ENCODE measurements at places on chromosomes 2 and 18.

DNA sequence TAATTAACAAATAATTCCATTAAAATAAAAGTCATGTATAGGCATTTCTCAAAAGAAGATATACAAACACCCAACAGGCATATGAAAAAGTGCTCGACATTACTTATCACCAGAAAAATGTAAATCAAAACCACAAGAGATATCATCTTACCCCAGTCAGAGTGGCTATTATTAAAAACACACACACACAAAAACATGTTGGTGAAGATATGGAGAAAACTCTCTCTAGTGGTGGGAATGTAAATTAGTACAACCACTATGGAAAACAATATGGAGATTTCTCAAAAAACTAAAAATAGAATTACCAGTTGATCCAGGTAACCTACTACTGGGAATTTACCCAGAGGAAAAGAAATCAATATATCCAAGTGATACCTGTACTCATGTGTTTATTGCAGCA, 966.3 kb upstream of the POU3F3 start:
- DNase-seq: no peak

GRCh38 chr18:34972765-34973414, 68.3 kb upstream of the MAPRE2 start:
- DNase-seq: no peak

DNA sequence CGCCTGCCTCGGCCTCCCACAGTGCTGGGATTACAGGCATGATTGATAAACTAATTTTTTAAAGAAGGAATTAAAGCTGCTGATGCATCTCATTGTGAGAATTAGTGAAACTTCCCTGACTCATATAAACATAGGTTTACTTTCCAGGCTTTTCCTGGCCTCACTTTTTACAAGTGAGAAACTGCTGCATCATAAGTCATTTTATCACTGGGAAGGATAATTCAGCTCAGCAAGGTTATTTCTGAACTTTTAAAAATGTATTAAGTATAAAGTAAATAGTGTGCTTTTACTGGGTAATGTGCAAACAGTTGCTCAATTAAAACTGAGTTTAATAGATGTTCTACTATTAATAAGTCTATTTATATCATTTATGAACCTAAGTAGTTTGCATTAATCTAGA, 1130.3 kb upstream of the CDH2 start:
- DNase-seq: no peak

DNA sequence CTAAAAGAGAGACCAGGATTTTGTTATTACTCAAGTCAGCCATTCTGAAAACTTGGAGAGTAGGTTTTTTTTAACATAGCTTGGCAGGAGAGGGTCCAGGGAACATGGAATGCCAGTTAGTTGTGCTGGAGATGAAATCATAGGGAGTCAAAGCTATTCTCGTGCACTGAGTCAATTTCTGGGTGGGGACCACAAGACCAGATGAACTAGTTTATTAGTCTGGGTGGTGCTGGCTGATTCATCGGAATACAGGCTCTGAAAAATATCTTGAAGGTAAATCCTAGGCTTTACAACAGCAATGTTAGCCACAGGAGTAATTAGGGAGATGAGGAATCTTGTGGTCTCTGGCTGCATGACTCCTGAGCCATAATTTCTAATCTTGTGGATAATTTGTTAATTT, 921.4 kb downstream of the TRIB2 start:
- DNase-seq: no peak

DNA sequence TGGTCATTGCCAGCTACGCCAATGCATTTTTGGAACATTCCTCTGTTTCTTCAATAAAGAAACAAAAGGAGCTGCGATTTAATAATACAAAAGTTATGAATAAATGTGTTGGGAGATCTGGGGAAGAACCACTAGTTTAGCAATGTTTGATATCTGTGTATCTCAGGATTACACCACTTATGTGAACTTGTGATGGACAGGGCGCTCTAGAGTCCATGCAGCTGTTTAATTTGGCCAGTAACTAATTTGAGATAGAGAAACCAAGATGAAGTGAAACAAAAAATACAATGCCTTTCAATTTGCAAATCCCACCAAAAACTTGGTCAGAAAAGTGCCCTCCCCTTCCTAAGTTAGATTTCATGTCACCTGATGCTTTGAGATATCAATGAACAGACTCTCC, 6.8 kb upstream of the DCDC2C start:
- DNase-seq: no peak

DNA sequence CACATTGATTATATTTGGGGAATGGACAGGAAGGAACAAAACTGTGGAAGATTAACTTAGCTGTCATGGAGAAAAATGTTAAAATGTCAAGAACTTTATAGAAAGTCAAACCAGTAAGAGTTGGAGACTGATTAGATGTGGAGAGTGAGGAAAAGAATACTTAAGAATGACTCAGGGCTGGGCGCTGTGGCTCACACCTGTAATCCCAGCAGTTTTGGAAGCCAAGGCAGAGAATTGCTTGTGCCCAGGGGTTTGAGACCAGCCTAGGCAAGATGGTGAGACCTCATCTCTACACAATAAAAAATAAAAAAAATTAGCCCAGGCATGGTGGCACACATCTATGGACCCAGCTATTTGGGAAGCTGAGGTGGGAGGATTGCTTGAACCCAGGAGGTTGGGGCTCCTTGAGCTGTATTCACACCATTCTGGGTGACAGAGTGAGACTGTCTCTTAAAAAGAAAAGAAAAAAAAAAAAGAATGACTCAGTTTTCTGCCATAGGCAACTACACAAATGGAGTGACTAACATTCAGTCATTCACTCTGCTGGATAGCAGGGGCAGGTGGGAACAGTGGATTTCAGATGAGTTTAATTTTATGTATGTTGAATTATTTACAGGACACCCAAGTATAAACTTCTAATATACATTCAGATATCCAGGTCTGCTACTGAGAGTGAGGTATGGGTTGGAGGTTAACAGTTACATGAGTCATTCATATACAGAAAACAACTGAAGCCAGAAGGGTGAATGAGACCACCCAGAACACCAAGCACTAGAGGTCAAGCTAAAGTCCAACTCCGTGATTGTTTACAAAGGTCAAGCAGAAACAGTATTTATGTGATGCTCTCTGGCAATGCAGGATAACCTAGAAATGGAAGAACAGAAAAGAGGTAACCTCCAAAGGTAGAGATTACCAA, 33.9 kb downstream of the ORC2 start:
- no peak for DNase-seq

GRCh38 chr2:209305026-209305425, 118.8 kb upstream of the MAP2 start:
- DNase-seq: no peak

- DNase-seq: no peak
Measured at GRCh38 chr2:66228128-66228547, 206.8 kb upstream of the MEIS1 start.

- DNase-seq: no peak
Measured at GRCh38 chr18:26119246-26119645, 14.4 kb upstream of the PSMA8 start.

DNA sequence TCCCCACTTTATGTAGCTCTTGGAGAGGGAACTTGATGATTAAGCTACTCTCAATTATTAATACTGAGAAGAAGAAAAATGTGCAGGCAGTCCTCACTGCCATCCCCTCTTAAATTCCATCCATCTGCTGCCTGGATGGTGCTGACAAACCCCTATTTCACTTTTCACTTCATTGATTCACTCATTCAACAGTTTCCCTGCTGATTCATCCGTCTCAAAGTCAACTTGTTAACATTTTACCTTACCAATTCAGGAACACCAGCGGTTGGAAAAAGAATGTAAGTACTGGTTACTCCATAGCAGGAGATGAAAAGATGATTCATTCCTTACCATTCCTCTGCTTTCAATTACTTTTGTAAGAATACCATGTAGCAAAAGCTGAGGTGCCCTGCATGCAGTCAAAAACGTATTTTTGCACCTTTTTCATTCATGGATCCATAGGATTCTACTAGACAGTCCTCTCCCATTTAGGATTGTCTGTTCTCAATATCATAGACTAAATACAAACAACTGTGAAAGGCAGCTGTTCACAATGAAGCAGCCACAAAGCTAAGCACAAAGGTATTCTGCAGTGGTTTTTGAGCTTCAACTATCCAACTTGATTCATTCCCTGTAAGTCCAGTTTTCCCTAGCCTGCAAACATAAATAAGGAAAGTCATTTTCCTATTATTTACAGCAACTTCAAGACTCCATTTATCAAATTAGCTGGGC, 262.0 kb downstream of the MREG start:
- no peak for DNase-seq

- no peak for DNase-seq
Measured at GRCh38 chr2:143132355-143132754, 3.1 kb downstream of the ARHGAP15 start.

GRCh38 chr2:119352357-119352756, 14.3 kb downstream of the C2orf76 start:
- DNase-seq: no peak

DNA sequence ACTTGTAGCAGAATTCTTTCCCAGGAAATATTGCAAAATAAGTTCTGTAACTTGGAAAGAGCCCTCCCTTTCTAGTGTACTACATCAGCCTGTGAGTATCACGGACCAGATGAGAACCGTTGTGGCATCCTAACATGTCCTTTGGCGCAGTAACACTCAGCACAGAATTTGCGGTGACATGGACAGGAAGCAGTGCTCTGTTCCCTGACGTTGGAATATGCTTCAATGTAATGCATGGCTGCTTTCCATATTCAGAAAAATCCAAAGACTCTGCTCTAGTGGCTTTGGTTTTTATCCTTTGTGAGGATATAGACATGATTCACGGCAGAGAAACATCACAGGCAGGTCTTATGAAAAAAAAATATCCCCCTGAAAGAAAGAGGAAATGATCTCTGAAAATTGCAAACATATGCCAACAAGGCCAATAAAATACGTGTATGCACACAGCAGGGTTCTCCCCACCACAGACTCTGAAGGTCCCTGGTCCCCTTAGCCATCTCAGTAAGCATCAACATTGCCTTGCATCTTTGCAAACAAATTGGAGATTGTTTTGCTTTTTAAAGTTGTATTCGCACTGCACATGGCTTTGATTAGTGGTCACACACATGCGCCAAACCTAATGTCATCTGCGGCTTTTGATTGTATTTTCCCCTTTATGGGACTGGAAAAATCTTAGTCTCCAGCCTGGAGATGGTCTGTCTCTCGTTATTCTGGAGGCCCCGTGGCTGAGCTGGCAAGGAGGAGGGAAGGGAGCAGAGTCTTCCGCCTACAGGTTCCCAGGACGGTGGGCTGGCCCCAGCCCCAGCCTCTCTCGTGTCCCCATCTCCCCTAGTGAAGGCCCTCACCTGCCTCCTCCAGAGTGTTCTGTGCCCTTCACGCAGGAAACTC, 122.9 kb downstream of the COPS8 start:
- DNase-seq: no peak

DNA sequence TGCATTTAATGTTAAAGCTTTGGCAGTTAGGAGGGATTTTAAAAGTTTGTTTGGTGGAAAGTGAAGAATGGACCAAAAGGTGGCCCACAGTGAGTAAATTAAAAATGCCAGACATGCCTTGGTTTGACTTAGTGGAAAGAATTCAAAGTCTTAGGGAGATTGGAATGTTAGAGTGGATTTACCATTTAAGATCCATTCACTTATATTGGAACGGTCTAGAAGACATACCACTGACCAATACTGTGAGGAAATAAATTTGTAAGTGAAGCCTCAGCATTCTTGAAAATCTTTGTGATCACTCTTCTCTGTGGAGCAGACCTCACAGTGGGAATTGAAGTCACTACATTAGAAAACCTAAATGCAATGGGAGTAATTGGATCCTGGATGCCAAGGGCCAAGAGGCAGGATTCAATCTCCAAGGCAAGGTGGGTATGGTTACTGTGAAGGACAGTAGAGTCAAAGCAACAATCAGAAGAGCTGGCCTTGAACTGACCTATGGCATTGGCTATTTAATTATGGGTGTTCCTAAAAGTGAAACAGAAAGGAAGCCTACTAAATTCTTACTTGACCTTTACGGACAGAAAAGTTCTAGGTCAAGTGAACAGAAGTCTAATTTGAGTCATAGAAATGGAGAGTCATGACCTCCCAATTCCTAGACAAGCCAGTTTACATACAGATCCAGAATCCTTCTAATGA, 40.2 kb upstream of the VRK2 start:
- no peak for DNase-seq

- DNase-seq: no peak
Measured at GRCh38 chr2:68932402-68932801, 20.3 kb downstream of the GKN2 start.

DNA sequence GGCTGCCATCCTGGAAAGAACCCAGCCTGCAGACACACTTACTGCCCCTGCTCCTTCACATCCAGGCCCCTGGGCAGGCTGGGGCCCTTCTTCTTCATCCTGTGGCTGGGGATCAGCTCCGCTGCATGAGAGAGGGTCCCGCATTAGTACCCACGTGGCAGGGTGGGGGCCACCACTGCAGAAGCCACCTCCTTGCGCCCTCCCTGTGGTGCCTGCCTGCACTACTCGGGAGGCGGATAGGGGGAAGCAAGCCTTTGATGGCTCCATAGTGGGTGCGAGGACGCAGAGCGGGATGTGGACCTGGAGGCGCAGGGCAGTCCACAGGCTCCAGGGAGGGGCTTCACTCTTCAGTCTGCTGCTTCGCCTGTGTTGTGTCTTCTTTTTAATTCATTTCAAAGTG, 46.7 kb downstream of the GPC1 start:
- no peak for DNase-seq

DNA sequence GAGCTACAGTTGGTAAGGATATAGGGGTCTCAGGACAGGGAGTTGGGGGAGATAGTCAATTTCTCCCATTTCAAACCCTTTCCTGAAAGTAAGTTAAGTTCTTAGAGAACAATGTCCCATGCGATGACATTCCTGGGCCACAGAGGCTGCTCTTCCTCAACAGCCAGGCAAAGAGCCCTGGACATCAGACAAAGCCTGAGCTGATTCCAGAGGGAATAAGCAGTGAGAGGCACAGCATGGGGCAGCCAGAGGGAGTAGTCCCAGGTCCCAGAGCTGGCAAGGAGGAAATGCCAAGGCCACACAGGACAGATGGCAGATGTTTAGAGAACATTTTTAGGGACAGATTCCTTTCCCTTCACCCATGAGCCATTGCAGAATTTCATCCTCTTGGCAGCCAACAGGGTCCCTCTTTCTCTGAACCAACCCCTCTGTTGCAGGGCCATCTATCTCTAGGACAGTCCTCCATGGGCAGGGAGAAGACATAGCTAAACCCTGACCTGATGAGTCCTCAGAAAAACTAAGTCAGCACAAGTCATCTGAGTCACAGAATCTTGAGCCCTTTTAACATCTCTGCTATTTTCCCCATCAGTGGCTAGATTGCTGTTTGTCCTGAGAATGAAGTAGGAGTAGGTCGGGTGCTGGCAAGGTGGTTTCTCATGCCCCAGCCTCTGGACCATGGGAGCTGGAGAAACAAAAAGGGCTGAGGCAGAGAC, 81.6 kb upstream of the STPG4 start:
- no peak for DNase-seq

DNA sequence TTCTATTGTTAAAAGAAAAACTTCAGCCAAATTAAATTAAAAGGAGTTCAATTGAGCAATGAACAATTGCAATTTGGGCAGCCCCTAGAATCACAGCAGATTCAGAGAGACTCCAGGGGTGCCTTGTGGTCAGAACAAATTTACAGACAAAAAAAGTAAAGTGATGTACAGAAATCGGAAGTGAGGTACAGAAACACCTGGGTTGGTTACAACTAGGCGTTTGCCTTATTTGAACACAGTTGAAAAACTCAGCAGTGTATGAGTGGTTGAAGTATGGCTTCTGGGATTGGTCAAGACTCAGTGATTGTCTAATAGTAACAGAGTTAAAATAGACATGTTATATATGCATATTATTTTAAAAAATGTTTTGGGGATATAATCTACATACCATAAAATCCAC, 98.5 kb upstream of the ZSWIM2 start:
- no peak for DNase-seq
